ENCODE measurements at places on chromosomes 11 and 22. TPM values are rescaled to one million over a fixed set of nuclear protein-coding genes. Genes with fewer than 3 reads are reported as not detected.

The ARHGAP42 gene
- 0.32 TPM for total RNA-seq

The UPK3A gene
- total RNA-seq: not detected

The PARVA gene
- not detected for total RNA-seq

The ABCC8 gene
- 0.50 TPM for total RNA-seq

The OLFML1 gene
- total RNA-seq: not detected

The KRTAP5-9 gene
- total RNA-seq: 0.18 TPM

The CDC42BPG gene
- total RNA-seq: 0.50 TPM

The OR51B4 gene
- not detected for total RNA-seq

The SLC22A12 gene
- not detected for total RNA-seq

The SYT13 gene
- total RNA-seq: not detected

The MS4A10 gene
- total RNA-seq: not detected

The PGM2L1 gene
- total RNA-seq: 8.5 TPM

The KCNJ11 gene
- total RNA-seq: 1.5 TPM

The ANAPC15 gene
- 77.9 TPM for total RNA-seq

The GRK2 gene
- total RNA-seq: 315 TPM

The OR9I1 gene
- total RNA-seq: not detected

The OPCML gene
- total RNA-seq: not detected

The CABP7 gene
- 0.05 TPM for total RNA-seq

The GSTT2B gene
- not detected for total RNA-seq

The SLC22A25 gene
- total RNA-seq: not detected

The INS gene
- total RNA-seq: not detected

The OR52I2 gene
- not detected for total RNA-seq

The TIMM10 gene
- total RNA-seq: 63.0 TPM

The XKR3 gene
- total RNA-seq: not detected

The C11orf65 gene
- total RNA-seq: 0.39 TPM

The CYB5R2 gene
- total RNA-seq: 1.7 TPM

The KIRREL3 gene
- total RNA-seq: not detected

The KRTAP5-11 gene
- total RNA-seq: not detected

The C22orf15 gene
- total RNA-seq: 0.57 TPM

Measured in T-helper 2 cell treated with Interferon-gamma antibody and Interleukin-4, amounts not matched to agents 100 ng/mL and 5 ng/mL, for 36 hours (primary cell).